ENCODE measurements at places on chromosomes 16 and 17. TPM values are rescaled to one million over a fixed set of nuclear protein-coding genes. Genes with fewer than 3 reads are reported as not detected.

Gene SP2
- 7.0 TPM for total RNA-seq

Gene SLC47A1
- total RNA-seq: 9.2 TPM

Gene ASPHD1
- 3.7 TPM for total RNA-seq

Gene CCL4
- 3.1 TPM for total RNA-seq

Gene SOX15
- not detected for total RNA-seq

Gene CCDC154
- total RNA-seq: 0.22 TPM

Gene PRMT7
- total RNA-seq: 45.6 TPM

Gene PDIA2
- not detected for total RNA-seq

Gene ARHGAP23
- total RNA-seq: 11.9 TPM

Gene ANKRD40CL
- not detected for total RNA-seq

Gene KRT39
- not detected for total RNA-seq

Gene COL1A1
- total RNA-seq: 14.3 TPM

Gene ZNF319
- 4.1 TPM for total RNA-seq

Gene CCL5
- total RNA-seq: 0.82 TPM

Gene EPN3
- total RNA-seq: not detected

Gene UTS2R
- total RNA-seq: not detected

Gene PSMC3IP
- 3.2 TPM for total RNA-seq

Gene TBC1D26
- total RNA-seq: not detected

Gene GUCY2D
- total RNA-seq: not detected

Gene HS3ST2
- 12.2 TPM for total RNA-seq

Gene C17orf100
- 0.85 TPM for total RNA-seq

Gene CDH11
- total RNA-seq: 42.7 TPM

Gene KRTAP2-3
- total RNA-seq: not detected

Gene SMIM22
- total RNA-seq: not detected

Gene ERN2
- not detected for total RNA-seq

Gene CEP295NL
- 5.4 TPM for total RNA-seq

Gene KRT31
- not detected for total RNA-seq

Gene DRC3
- 0.85 TPM for total RNA-seq

Gene TAC4
- total RNA-seq: not detected

Gene C16orf54
- total RNA-seq: 1.3 TPM

Gene DRC7
- not detected for total RNA-seq

Gene SRL
- 0.66 TPM for total RNA-seq

Gene CA10
- total RNA-seq: not detected

Gene MYO15B
- 191 TPM for total RNA-seq

Gene POLR2C
- total RNA-seq: 67.5 TPM

Gene ZNF624
- total RNA-seq: 5.7 TPM

Gene CLEC18A
- total RNA-seq: 1.8 TPM

Gene PGAP3
- total RNA-seq: 7.6 TPM

Gene TBC1D3K
- total RNA-seq: not detected

Gene USP43
- 0.22 TPM for total RNA-seq

Gene CCDC40
- 3.8 TPM for total RNA-seq

Gene ITGAX
- 4.7 TPM for total RNA-seq

Gene TP53TG3F
- not detected for total RNA-seq

Gene UMOD
- total RNA-seq: not detected

Gene ALDH3A1
- total RNA-seq: 2.4 TPM

Gene TTLL6
- not detected for total RNA-seq

Data from subcutaneous adipose tissue (tissue), 4 donors.